ENCODE measurements at places on chromosomes 2 and 18.

- no peaks in the 10 kb centered on the region for H3K36me3 ChIP-seq
- H3K27me3 ChIP-seq: no peaks in the 10 kb centered on the region
- no peak for DNase-seq
- peaks cover 9% of the 10 kb centered on the region for H3K4me1 ChIP-seq
These were observed 177.6 kb downstream of the MTX2 start for GRCh38 chr2:176446718-176447414.

GRCh38 chr2:71261534-71261933 lies 34.6 kb upstream of the PAIP2B start:
- no peak overlapping the region for H3K4me3 ChIP-seq
- no peaks in the 10 kb centered on the region for H3K4me1 ChIP-seq
- H3K27me3 ChIP-seq: peaks cover under 1% of the 10 kb centered on the region

DNA sequence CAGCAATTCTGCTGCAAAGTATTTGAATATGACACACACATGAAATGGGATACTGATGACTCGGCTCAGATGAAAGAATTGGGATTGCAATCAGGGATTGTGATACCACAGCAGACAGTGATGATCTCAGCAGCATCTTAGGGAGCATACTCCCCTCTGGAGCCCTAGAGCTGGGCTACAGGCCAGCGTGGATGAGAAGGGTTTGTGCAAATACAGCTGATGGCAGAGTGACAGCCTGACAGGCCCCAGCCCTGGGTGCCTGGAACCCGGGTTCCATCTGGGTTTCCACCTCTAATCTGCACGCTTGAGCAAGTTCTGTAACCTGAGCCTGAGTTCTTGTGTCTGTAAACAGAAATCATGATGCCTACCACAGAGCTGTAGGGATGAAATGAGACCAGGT lies 418.0 kb downstream of the LRATD1 start:
- no peak for DNase-seq
- H3K36me3 ChIP-seq: no peaks in the 10 kb centered on the region
- no peak overlapping the region for H3K27ac ChIP-seq
- peaks cover 9% of the 10 kb centered on the region for H3K27me3 ChIP-seq
- H3K4me3 ChIP-seq: no peak overlapping the region

DNA sequence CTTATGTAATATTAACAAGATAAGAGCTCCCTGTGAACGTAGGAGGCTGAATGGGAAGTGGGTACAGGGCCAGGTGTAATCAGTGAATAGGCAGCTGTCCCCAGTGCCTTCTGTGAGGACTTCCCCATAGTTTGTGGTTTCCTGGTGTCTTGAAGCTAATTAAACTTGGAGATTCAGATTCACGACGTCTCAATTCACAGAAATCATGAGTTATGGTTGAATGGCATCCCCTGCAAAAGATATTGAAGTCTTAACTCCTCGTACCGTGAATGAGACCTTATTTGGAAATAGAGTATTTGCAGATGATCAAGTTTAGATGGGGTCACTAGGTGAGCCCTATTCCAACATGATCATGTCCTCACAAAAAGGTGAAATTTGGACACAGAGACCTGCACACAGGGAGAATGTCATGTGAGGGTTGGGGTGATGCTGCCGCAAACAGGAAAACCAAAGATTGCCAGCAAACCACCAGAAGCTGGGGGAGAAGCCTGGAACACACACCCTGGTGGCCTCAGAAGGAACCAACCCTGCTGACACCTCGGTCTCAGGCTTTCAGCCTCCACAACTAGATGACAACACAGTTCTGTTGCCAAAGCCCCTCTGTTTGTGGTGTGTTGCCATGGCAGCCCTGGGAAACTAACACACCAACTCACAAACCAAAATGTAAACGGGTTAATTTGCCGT lies 13.2 kb downstream of the ARL4C start:
- H3K4me3 ChIP-seq: peak overlapping the region; percentile 70
- peaks cover 14% of the 10 kb centered on the region for H3K36me3 ChIP-seq
- peak overlapping the region; percentile 90 for H3K27ac ChIP-seq
- no peaks in the 10 kb centered on the region for H3K27me3 ChIP-seq

DNA sequence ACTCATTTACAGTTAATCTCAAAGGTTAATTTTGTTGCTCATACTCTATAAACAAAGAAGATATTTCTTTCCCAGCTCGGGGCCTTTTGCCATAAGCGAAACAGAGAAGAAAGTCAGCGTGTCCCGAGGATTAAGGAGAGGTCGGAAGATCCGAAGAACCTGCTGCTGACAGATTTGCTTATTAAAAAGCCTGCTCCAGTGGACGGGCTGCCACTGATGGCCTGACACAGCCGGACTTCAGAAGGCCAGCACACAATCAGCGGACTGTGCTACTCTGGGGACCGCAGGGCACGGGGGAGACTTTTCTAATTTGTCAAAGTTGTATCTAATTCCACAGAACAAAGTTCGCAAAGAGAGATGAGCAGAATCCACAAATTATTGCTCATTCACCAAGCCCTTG lies 315.4 kb downstream of the ETAA1 start:
- no peak overlapping the region for H3K27ac ChIP-seq
- no peaks in the 10 kb centered on the region for H3K27me3 ChIP-seq
- H3K36me3 ChIP-seq: no peaks in the 10 kb centered on the region

- peaks cover 31% of the 10 kb centered on the region for H3K4me1 ChIP-seq
- H3K27ac ChIP-seq: no peak overlapping the region
- H3K36me3 ChIP-seq: no peaks in the 10 kb centered on the region
These were observed 141.3 kb upstream of the ID2 start for GRCh38 chr2:8540552-8541055.

DNA sequence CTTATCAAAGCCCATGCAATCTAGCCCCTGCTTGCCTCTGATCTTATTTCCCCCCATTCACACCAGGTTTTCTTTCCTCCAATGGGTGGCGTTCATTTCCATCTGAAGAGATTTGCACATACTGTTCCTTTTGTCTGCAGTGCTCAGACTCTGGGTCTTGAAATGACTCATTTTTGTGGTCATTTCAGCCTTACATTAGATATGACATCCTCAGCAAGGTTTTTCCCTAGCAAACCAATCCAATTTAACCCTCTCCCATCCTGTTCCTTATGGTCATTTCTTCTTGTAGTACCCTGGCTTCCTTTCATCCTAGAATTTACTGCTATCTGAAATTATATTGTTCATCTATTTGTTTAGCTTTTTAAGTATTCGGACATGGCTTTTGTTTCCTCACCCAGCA lies 42.5 kb upstream of the SCN1A start:
- DNase-seq: no peak
- peaks cover 3% of the 10 kb centered on the region for H3K27me3 ChIP-seq
- H3K4me3 ChIP-seq: no peak overlapping the region
- H3K4me1 ChIP-seq: no peaks in the 10 kb centered on the region
- no peaks in the 10 kb centered on the region for H3K36me3 ChIP-seq

GRCh38 chr18:79019881-79020280 lies 40.3 kb downstream of the SALL3 start:
- H3K27me3 ChIP-seq: peaks cover 11% of the 10 kb centered on the region
- no peak for DNase-seq
- no peaks in the 10 kb centered on the region for H3K36me3 ChIP-seq
- H3K4me1 ChIP-seq: no peaks in the 10 kb centered on the region
- H3K27ac ChIP-seq: no peak overlapping the region

DNA sequence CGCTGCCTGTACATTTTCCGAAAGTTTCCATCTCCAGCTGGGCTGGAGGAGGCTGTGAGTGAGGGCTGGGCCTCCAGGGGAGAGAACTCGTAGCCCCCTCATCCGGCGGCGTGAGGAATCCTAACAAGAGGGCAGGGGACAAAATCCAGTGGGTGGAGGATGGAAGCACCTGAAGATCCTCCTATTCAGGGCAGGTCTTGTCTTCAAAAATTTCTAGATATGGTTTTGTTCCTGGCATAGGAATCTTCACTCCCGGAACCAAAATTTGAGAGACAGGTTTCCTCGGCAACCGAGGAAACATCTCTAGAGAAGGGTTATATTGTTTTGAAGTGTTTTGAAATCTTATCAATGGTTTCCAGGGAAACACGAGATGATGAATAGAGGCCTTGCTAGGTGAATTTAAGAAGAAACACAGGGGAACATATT lies 136.7 kb downstream of the SH3BP4 start:
- DNase-seq: no peak
- no peaks in the 10 kb centered on the region for H3K36me3 ChIP-seq
- peaks cover 33% of the 10 kb centered on the region for H3K27me3 ChIP-seq
- no peaks in the 10 kb centered on the region for H3K4me1 ChIP-seq
- H3K27ac ChIP-seq: no peak overlapping the region

GRCh38 chr2:101809698-101810097 lies 112.2 kb downstream of the MAP4K4 start:
- no peak overlapping the region for H3K4me3 ChIP-seq
- H3K27ac ChIP-seq: peak overlapping the region; percentile 62
- peaks cover 13% of the 10 kb centered on the region for H3K36me3 ChIP-seq
- no peak for DNase-seq
- peaks cover 52% of the 10 kb centered on the region for H3K4me1 ChIP-seq

GRCh38 chr2:96912346-96913116 lies 42.7 kb upstream of the SEMA4C start:
- no peaks in the 10 kb centered on the region for H3K36me3 ChIP-seq
- peaks cover 18% of the 10 kb centered on the region for H3K4me1 ChIP-seq
- no peak overlapping the region for H3K27ac ChIP-seq
- DNase-seq: no peak
- H3K27me3 ChIP-seq: peaks cover 3% of the 10 kb centered on the region

- peak overlapping the region; percentile 5 for H3K27ac ChIP-seq
- H3K27me3 ChIP-seq: no peaks in the 10 kb centered on the region
- H3K4me3 ChIP-seq: no peak overlapping the region
- no peak for DNase-seq
- H3K4me1 ChIP-seq: peaks cover 31% of the 10 kb centered on the region
- H3K36me3 ChIP-seq: peaks cover 8% of the 10 kb centered on the region
These were observed 155.3 kb downstream of the PRKCE start for GRCh38 chr2:45806563-45807358.

DNA sequence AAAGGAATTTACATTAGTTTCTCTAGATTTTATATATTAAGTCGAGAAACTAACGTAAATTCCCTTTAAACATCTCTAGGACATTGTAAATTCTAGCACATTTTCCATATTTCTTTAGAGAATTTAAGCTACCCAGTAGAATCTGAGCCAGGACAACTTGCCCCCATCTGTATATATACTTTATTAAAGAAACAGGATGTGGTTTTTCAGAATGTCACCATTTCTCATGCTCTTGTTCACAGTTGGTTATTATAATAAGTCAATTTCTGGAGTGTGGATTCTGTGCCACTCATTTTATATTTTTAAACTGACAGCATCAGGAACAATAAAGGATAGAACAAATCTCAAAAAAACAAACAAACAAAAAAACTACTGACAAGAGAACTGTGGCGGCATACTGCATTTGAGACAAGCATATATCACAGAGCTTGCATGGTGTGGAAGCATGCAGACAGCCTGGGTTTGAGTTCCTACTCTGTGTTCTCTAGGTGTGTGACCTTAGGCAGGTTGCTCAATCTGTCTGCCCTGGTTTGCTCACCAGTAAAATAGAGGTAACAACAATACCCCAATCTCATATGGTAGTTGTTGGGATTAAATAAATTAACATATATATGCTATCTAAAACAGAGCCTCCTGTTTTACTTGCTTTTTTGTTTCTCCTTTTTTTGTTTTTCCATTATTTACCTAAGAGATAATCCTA lies 61.4 kb upstream of the DNER start:
- H3K27me3 ChIP-seq: no peaks in the 10 kb centered on the region
- no peak overlapping the region for H3K4me3 ChIP-seq
- peaks cover 44% of the 10 kb centered on the region for H3K36me3 ChIP-seq
- H3K27ac ChIP-seq: peak overlapping the region; percentile 50
- peaks cover 11% of the 10 kb centered on the region for H3K4me1 ChIP-seq
- DNase-seq: no peak

- H3K4me1 ChIP-seq: peaks cover 19% of the 10 kb centered on the region
- H3K27me3 ChIP-seq: no peaks in the 10 kb centered on the region
- H3K4me3 ChIP-seq: peak overlapping the region; percentile 56
- no peaks in the 10 kb centered on the region for H3K36me3 ChIP-seq
- peak overlapping the region; percentile 74 for H3K27ac ChIP-seq
These were observed 23.7 kb upstream of the SCYGR1 start for GRCh38 chr2:227411320-227411989.

DNA sequence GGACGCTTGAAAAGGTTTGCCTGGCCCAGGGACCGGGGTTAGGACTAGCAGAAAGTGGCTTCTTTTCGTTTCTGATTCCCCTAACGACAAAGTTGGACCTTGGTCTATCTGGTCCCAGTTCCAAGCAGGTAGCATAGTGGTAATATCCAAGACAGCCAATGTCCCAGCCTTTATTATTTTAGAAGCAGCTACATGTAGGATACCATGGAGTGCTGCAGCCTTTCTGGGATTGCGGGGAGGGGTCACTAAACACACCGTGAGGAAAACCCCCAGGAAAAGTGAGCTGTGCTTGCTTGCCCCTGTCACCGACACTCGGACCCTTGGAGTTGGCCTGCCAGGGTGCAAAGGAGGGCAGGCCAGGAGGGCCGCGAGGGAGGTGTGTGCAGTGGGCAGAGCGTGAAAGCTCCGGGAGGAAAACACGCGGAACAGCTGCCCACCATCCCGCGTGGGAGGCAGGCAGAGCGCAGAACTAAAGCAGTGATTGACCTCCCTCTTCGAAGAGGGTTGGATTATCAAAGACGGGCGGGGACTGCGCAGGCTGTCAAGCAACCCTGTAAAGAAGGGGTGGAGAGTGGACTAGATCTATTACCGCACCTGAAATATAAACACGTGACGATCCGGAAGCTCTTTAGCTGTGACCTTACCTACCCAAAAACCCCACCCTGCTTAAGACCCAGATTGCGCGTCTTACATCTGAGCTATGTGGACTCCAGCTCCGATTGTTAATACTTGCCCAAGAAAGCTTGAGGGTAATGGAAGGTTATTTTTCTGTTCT lies 624 bp upstream of the MAP4K3 start:
- H3K4me3 ChIP-seq: peak overlapping the region; percentile 89
- peak overlapping the region; percentile 85 for H3K27ac ChIP-seq
- H3K27me3 ChIP-seq: no peaks in the 10 kb centered on the region
- peak; percentile 29 for DNase-seq

DNA sequence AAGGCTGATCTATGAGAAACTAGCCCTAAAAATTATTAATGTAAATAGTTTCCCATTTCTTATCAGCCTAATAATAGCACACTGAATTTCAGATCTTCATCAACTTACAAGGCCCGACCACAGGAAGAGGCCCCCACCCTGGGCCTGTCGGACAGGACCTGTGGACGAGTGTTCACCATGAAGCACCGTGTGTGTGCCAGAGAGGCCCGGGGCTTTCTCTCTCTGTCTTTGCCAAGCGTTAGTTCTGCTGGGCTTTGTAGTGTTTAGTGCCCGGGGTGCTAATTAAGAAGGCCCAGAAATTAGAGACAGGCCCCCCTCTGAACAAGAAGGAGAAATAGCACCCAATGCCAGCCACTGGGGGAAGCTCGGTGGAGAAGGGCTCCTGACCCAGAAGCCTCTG lies 265.7 kb downstream of the TWIST2 start:
- H3K4me1 ChIP-seq: no peaks in the 10 kb centered on the region
- DNase-seq: no peak
- H3K4me3 ChIP-seq: no peak overlapping the region
- peaks cover 11% of the 10 kb centered on the region for H3K36me3 ChIP-seq
- H3K27me3 ChIP-seq: no peaks in the 10 kb centered on the region
- no peak overlapping the region for H3K27ac ChIP-seq

GRCh38 chr2:168433527-168433926 lies 22.5 kb upstream of the CERS6 start:
- H3K4me3 ChIP-seq: no peak overlapping the region
- no peak for DNase-seq
- no peaks in the 10 kb centered on the region for H3K36me3 ChIP-seq
- H3K27ac ChIP-seq: no peak overlapping the region
- H3K27me3 ChIP-seq: peaks cover 4% of the 10 kb centered on the region
- no peaks in the 10 kb centered on the region for H3K4me1 ChIP-seq

All from memory B cell (primary cell).